NCI-H2227 treated with DMSO at 0.1 percent for 48 hours (cell line): ENCODE measurements at places on chromosomes 6 and 20.

- no peak for DNase-seq
Measured at GRCh38 chr6:71489736-71490135, 201.1 kb downstream of the OGFRL1 start.

- DNase-seq = no peak
Measured at GRCh38 chr6:2029130-2029794, 216.1 kb downstream of the GMDS start.

DNA sequence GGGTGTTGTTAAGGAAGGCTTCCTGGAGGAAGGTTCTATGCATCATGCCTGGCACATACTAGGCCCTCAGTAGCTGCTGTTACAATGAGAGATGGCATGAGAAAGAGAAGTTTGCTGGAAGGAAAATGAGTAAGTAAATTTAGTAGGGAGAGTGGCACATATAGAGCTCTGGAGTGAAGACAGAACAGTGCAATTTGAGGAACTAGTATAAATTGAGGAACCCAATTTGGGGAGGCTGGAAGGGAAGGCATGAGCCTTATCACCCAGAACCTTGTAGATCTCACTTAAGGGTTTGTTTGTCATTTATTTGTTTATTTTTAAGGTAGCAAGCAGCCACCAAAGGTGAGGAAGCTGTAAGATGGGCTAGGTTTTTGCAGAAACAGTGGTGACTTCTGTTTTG lies 87.1 kb upstream of the SCGN start:
- DNase-seq = no peak

DNA sequence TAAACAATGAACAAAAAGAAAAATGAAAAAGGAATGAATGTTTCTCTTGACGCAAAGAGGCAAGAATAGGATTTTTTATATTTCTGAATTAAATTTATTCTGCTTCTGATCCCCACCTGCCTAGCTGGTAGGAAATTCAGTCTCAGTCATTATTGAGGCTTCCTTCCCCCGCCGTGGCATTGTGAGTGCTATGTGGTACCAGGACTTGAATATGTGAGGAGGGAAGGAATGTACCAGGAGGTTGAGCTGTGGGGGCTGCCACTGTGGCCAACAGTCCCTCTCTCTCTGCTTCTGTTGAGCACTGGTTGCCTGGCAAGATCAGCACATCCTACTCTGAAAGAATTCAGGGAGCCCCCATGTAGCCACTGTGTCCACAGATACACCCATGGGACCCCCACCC lies 368.1 kb upstream of the JARID2 start:
- DNase-seq = no peak

DNA sequence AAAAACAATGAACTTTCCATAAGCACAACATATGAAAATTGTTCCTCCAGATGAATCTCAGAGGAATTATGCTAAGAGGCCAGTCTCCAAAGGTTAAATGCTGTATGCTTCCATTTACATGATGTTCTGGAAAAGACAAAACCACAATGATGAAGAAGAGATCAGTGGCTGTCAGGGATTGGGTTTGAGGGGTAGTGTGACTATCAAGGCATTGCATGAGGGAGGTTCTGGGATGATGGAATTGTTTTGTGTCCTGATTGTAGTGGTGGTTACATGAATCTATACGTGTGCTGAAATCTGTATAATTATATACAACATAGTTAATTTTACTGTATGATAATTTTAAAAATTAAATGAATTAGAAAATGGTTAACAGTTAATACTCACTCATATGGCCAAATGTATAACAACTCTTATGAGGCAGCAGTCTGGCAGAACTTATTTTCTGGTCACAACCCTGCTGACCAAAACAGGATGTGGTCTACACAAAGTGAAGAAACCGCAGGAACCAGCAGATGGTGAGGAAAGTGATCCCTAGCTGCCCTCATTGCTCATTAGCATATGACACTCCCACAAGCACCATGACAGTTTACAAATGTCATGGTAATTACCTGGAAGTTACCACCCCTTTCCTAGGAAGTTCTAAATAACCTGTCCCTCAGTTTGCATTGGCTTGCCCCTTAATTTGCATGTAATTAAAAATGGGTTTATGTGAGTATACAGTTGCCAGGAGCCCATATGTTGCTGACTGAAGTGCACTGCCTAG lies 31.9 kb downstream of the NSFL1C start:
- no peak for DNase-seq

DNA sequence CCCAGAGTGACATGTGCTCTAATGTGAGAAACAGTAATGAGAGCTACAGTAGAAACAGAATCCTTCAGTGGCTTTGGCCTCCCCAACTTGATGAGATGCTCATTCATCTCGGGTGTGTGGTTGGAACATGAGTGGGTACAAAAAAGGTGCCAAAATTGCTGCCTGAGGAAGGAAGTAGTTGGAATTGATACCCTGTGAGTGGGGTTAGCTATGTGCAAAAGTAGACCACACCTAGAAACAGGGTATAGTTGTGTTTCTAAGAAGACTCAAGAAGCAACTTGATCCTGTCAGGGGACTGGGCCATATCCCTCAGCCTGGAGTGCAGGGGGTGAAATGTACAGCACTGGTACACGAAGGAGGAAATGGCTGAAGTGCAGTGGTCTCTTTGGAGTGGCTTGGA lies 206.4 kb upstream of the SUPT3H start:
- DNase-seq = no peak

DNA sequence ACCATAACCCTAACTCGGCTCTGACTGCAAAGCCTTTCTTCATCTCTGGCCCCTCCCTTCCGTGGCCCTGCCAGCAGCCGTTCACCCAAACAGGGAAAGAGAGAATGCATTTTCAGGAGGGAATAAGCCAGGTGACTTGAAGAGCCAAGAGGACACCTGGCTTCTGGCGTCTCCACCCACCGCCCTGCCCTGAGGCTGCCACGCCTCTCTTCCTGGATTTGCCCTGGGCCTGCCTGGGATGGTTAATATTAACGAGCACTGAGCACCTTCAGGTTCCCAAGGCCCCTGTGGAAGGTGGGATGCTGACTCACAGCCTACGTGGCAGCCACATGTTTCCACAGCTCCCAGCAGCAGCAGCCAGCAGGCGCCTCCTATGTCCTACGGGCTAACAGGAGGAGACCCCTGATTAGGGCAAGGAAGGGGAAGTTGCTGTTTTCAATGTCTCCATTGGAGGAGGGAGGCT lies 138.0 kb upstream of the RREB1 start:
- DNase-seq = no peak

DNA sequence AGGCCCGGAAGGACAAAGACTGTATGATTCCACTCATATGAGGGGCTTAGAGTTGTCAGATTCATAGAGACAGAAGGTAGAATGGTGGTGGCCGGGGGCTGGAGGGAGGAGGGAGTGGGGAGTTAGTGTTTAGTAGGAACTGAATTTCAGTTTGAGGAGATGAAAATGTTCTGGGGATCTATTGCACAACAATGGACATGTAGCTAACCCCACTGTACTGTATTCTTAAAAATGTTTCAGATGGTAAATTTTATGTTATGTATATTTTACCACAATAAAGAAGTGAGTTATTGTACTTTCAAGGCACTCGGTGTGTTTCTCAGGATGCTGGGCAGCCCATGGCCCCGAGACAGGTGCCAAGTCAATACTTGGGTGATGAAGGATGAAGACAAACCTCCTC lies 25.4 kb downstream of the MAS1 start:
- DNase-seq = no peak

GRCh38 chr20:23397961-23398360 lies 23.3 kb downstream of the NAPB start:
- DNase-seq = no peak

- no peak for DNase-seq
Measured at GRCh38 chr20:63831993-63832686, 1.1 kb upstream of the ZBTB46 start.

GRCh38 chr6:47197682-47198640 lies 111.7 kb downstream of the TNFRSF21 start:
- no peak for DNase-seq

GRCh38 chr20:555976-556385 lies 12.4 kb upstream of the CSNK2A1 start:
- DNase-seq = peak; percentile 53

DNA sequence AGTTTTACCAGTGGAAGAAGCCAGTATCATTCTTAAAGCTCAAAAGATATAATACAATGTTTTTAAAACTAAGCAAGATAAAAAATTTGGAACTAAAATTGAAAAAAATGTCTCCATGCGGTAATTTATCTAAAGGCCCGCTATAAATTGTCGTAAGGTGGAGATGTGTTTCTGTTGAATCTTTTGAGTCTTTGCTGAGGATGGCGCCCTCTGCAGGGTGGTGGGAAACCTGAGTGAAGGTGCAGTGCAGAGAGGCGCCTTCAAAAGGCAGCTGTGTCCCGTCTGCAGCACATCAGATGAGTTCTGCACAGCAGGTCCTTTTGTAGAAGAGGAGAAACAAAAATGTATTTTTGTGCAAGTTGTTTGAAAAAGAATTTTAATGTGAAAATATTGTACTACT lies 29.4 kb upstream of the KIF25 start:
- no peak for DNase-seq

DNA sequence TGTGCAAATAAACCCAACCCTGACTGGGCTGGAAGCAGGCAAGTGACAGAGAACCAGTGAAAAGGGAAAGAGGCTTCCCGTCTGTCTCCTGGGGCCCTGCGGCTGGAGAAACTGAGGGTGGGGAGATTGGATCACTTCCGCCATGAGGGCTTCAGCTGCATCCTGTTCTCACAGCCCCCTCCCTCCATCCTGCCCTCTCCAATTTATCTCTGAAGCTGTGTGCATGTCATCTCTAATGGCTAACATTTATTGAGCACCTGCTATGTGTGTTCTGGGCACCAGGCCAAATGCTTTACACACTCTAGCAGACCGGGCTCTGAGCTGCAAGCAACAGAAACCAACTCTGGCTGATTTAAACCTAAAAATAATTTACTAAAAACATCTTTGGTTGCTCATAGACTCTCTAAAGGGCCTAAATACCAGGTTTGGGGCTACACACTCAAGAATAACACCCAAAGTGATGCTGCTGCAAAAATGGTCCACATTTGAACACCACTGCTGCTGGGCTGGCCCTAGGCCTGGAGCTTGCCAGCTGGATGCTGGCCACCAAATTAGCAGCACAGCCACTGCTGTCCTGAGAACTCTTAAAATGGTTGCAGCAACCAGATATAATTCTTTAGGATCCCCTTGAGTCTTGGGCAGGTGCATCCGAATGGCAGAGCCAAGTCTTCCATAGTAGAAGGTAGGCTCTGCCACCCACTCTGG lies 123.6 kb upstream of the LRFN2 start:
- no peak for DNase-seq

DNA sequence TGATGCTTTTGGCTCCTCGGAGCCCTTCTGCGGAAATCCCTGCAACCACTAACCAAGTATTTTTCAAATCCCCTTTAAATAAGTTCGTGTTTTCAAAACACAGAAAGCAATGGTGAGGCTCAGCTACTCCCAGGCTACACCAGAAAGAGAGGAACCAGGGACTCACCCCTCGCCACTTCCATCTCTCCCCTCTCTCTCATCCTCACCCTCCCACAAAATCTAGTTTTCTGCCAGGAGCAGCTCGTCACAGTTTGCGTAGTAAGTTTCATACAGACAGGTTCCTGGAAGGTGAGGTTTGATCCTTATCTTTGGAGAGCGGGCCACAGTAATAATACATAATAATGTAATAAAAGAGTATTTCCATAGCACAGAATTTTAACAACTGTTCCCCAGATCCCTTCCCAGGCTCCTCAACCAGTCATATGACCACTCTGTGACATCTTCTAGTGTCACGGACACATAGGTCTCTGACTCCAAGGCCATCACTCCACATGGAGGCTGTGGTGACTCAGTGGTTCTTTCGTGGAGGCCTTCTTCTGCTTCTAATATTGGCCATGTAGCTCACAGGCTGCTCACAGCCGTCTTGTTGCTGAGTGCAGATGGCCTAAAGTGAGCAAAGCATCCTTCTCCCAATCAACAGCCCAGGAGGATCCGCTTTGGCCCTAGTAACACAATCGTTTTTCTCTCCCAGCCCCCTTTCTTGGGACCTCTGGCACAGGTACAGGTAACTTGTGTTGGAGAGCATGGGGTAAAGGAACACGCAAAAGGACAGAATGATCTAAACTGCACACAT lies 295.7 kb downstream of the CDC5L start:
- no peak for DNase-seq

GRCh38 chr20:7790189-7790588 lies 150.1 kb downstream of the HAO1 start:
- DNase-seq = no peak

GRCh38 chr6:127608554-127609270 lies 31.7 kb downstream of the C6orf58 start:
- DNase-seq = no peak

- DNase-seq = no peak
Measured at GRCh38 chr6:4948781-4949450, 54.9 kb downstream of the RPP40 start.

GRCh38 chr6:56521976-56522375 lies 120.7 kb downstream of the DST start:
- no peak for DNase-seq

GRCh38 chr6:15255481-15255880 lies 9.6 kb downstream of the JARID2 start:
- DNase-seq = no peak

GRCh38 chr20:43052532-43052931 lies 137.2 kb downstream of the PTPRT start:
- no peak for DNase-seq

DNA sequence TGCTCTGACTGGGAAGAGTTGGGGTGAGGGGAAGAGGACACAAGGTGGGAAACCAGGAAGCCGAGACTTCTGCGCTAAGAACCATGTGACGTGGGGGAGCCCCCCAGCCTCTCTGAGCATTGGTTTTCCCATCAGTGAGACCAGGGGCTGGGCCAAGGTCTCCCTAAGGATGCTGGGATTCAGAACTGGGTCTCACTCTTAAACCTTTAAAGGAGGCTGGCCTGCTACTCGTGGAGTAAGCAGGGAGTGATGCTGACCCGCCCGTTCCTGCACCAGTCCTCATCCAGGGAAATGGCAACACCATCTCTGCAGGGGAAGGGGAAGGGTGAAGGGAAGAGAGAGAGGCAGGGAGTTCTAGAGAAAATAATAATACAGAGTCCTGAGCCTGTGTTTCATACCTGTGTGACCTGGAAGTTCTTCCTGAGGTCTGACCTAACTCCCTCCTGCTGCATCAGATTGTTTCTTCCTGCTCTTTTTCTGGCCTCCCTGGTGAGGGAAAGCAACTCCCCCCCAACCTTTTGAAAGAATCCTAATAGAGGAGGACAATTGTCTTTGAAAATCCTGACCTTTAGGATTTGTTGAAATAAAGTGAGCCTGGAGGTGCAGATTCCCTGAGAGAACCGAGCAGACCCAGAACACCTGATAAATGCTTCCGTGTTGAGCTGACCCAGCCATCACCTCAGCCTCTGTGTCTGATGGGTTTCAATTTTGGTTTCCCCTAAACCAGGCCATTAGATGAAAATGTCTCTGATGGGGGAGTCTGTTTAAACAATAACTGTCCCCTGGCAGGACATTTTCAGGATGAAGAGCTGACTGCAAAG lies 3.0 kb upstream of the GRM4 start:
- no peak for DNase-seq

GRCh38 chr6:132143258-132143657 lies 192.1 kb upstream of the CCN2 start:
- no peak for DNase-seq
